ENCODE measurements at places on chromosomes 6 and 20. TPM values are rescaled to one million over a fixed set of nuclear protein-coding genes. Genes with fewer than 3 reads are reported as not detected.

DNA sequence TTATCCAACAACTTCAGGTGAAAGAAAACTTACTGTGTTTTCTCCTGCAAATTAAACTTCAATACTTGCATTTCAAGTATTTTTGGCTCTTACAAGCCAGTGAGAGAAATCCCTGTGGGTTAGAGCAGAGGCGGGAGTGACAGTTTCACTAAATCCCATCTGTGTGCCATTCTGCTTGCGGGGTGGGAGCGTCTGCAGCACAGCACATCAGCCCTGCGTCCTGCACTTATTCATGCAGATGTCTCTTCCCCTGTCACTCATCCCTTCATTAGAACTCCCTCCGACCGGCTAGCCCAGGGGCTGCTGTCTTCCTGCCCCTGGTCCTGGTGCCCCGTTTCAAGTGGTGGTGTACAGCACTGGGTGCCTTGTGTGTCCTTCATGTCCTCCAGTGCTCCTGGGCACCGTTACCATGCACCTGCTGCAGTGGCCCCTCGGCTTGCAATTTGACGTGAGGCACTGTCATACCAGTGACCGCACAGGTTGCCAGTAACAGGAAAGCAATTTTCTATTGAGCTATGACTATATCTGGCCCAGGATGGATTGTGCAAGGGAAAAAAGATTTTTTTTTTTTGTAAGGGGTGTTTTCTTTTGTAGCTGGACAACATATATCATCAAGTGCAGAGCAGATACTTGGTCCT lies 59.4 kb downstream of the INSM1 start:
- no peaks in the 10 kb centered on the region for H3K4me1 ChIP-seq
- no peak for DNase-seq
- H3K27ac ChIP-seq: no peak overlapping the region
- no peak overlapping the region for H3K4me3 ChIP-seq
- H3K36me3 ChIP-seq: no peaks in the 10 kb centered on the region
- H3K27me3 ChIP-seq: no peaks in the 10 kb centered on the region

DNA sequence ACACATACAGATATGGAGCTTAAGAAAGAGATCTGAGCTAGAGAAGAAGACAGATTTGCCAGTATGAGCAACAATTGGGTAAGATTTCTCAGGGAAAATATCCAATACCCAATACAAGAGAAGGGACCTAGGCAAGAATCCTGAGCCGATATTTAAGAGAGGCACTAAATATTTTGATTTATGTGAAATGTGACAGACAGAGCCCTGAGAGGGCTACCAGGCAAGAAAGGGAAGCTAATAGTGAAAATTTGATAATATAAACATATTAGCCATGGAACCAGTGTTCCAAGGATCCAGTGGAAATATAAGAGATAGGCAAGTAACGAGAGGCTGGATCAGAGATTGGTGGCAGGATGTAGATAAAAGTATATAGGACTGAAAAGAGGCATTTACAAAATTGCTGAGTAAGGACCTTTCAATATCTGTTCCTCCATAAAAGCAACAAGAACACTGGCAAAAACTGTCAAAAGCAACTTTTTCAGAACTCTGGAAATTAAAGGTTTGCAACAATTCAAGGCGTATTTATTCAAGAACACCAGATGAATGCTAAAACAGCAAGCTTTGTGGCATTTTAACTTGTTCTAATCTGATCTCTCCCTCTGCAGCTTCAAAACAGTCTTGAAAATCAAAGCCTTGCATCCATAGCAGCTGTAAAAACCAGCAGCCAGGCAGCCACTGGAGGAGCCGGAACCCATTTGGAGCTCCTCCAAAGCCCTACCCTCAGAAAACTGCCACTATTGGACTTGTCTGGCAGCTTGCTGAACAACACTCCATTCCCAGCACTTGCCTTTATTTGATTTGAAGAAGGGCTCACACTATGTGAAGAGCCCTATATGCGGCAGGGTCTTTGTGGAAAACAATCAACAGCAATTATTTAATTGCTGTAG lies 58.8 kb downstream of the REV3L start:
- peak; percentile 69 for DNase-seq
- no peaks in the 10 kb centered on the region for H3K27me3 ChIP-seq
- peaks cover 20% of the 10 kb centered on the region for H3K4me1 ChIP-seq

GRCh38 chr6:163589387-163589786 lies 174.9 kb downstream of the QKI start:
- H3K4me1 ChIP-seq: no peaks in the 10 kb centered on the region
- H3K27ac ChIP-seq: no peak overlapping the region
- H3K36me3 ChIP-seq: no peaks in the 10 kb centered on the region

DNA sequence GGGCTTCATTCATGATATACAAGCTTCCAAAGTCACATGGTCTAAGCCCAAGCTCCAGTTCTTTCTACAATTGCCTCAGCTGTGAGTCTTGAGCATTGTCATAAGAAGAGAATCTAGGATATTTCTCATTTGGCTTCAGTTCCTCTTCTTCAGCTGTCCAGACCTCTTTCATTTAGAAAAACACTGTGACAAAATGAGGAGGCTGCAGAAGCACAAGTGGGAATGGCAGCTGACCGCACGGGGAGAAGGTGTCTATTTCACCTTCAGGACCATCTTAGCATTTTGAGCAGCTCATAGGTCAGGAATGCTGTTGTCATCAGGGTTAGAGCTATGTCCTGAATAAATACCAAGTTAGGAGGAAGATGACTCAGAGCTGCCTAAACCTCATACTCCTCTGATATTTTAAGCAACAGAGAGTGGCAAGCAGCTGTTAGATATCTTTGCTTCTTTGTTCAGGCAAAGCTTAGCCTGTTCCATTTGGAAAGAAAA lies 390.1 kb upstream of the CITED2 start:
- no peaks in the 10 kb centered on the region for H3K27me3 ChIP-seq
- H3K4me1 ChIP-seq: peaks cover 37% of the 10 kb centered on the region
- peak overlapping the region; percentile 88 for H3K27ac ChIP-seq
- H3K36me3 ChIP-seq: no peaks in the 10 kb centered on the region
- peak; percentile 93 for DNase-seq
- no peak overlapping the region for H3K4me3 ChIP-seq

The GRM1 gene
- 0.54 TPM for total RNA-seq

The DPPA5 gene
- total RNA-seq: not detected

The OR12D3 gene
- total RNA-seq: not detected

Data from cardiac muscle cell (in vitro differentiated cells and primary cell).